H54 (cell line): ENCODE measurements at places on chromosomes 4 and X.
A peak's percentile ranks its signal among the peaks of the same experiment; 100 is the strongest.

DNA sequence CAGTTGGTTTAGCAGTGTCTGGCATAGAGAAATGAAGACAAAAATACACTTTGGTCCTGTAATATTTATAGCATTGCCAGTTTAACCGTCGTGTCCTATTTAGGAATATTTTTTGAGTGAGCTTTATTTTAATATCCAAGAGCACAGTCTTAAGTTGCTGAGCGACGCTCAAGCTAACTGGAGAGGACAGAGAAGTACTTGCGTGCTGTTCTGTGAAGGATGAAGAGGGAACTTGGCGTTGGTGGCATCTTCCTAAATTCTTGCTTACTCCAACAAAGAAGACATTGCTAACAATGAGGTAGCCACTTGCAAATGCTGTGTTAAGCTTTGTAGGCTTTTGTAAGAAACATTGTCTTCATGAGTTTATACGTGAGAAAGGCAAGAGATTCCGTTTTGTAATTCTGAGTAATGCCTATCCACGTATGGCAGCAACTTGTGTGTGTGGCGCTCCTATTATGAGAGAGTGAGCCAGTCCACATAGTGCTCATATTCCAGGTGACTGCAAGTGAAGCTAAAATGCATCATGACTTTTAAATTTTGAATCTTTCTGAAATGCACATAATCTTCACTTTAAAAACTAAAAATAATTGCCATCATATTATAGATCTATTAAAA lies 50.6 kb downstream of the SYNPO2 start:
- DNase-seq, result no peak

- no peak for DNase-seq
Observed at GRCh38 chr4:139555705-139556070, 331 bp downstream of the SETD7 start.

DNA sequence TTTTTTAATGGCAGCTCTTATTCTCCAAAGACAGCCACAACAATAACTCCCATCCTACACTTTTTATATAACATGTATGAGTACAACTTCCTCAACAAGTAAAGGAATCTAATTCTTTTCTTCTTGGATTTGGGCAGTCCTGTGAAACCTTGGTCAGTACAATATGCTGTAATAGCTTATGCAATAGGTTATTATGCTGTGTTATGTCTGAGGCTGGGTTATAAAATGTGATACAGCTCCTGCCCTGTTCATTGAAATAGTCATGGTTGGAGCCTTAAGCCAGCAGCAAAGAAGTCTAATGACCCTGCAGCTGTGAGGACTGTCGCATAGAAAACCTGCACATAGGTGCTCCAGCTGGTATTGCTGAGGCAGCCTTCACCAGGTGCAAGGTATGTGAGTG lies 215.8 kb upstream of the RASGEF1B start:
- DNase-seq, result no peak

DNA sequence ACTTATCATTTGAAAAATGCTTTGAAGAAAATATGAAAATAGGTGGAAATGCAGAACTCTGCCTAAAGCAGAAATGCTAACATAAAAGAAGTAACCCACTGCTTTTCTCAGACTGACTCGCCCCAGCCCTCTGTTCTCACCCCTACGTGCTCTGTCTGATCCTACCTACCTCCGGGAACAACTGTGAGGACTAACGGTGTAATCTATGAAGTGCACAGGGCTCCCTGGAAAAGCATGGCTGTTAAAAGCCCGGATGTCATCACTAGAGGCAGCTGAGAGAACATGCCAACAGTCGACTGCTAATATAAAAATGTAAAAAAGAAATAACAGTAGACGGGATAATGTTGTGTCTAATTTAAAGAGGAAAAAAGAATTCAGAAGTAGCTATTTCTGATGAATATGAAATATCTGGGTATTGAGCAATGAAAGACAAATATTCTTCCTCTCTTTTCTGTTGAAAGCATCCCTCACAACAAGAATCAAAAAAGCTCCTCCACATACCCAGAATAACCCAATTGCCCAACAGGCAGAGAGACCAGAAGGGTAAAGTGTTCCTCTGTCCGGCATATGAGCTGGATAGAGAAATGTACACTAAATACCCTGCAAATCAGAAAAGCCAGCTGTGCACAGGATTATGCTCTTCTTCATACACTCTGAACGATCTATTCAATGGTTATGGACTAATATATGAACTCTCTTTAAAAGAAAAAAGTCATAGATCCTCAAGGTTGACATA lies 130.7 kb downstream of the TSPAN5 start:
- no peak for DNase-seq

DNA sequence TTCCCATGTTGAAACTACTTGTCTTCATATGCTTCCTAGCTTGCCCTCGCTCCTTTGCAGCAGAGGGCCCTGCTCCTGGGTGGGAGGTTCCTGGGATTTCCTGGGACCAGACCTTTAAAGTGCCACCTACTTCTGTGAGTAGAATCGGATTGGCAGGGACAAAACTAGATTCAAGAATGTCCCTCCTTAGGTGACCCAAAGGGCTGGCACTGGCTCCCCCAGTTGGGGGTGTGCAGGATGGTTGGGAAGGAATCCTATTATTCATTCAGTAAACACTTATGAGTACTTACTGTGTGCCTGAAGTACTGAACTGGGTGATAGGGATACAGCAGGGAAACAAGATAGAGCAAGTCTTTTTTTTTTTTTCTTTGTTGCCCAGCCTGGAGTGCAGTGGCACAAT lies 2.6 kb upstream of the KANTR start:
- no peak for DNase-seq

DNA sequence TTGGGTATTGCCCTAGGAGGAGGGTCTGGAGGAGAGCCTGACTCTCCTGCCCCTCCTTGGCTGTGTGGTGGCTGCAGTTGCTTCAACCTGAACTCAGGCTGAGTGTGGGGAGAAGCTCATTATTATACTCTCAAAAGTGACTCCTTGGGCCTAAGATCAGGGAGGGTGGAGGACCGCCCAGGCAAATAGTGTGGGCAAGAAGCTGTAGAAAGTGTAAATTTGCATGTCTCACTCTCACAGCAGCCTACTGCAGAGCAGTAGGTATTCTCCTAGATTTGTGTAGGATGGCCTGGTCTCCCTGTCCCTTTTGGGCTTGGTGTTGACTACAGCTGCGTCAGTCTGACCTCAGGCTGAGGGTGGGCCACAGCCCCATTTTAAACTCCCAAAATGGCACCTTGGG lies 156.1 kb downstream of the ZNF330 start:
- no peak for DNase-seq

- DNase-seq, result no peak
Observed at GRCh38 chr4:17707671-17708070, 73.8 kb downstream of the FAM184B start.

DNA sequence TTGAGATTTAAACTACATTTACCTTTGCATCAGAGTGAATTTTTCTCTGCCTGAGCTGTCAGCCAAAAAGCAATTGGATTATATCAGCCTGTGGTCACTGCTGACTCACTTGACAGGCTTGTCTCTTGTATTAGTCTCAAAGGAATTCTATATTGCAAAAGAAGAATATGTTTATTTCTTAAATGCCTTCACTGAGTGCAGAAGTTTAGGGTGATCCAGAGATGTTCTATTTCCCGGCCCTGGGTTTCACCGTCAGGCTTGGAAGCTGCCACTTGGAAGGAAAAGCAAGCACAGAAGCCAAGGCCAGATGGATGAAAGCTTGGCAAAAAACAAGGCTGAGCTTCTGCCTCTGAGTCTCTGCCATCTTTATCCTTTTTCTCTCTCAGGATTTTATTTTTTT lies 80.9 kb downstream of the FAM114A1 start:
- DNase-seq, result peak; percentile 7

DNA sequence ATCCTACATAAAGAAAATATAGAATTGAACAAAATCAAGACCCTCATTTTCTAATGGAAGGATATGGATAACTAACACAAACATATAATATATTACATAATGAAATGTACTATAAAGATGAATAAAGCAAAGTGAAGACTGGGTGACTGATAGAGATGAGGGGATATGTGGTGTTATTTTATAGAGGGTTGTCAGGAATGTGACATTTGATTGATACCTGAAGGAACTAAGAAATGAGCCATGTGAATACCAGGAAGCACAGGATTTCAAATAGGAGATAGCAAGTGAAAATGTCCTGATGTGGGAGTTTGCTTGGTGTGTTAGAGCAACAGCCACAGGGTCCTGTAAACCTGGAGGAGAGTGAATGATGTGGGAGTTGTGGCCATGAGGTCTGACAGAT lies 40.1 kb upstream of the GNPDA2 start:
- no peak for DNase-seq

DNA sequence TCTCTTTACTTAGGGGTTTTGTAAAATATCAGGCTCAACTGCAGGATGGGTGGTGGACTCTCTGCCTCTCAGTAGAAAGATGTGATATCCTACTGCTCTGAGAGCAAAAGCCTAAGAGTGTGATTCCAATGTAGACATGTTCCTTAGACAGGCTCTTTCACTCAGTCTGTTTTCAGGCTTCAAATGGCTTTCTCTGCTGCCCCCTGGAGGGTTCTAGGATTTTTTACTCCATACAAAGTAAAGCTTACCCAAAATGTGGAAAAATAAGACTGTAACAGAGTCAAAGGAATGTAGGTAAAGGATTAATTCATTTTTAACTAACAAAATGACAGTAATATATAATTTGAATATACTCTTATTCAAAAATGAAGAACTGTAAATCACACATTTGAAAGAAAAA lies 32.1 kb downstream of the ZGRF1 start:
- peak; percentile 5 for DNase-seq

GRCh38 chr4:74540193-74540592 lies 95.3 kb downstream of the AREG start:
- DNase-seq, result no peak

DNA sequence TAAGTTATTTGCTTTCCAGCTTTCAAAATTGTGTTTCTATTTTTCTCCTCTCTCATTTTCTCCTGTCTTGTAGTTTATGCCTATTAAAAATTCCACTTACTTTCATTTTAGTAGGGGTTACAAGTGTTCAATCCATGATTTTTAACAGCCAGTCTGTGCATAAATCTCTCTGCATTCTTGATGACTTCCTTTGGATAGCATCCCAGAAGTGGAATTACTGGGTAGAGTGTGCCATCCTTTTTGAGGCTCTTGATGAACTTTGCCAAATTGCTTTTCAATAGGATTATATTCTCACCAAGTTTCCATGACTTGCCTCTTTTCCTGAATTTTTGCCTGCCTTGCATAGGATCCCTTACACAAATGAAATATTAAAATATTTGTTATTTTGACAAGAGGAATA lies 58.5 kb downstream of the DIPK2B start:
- no peak for DNase-seq

- DNase-seq, result no peak
Observed at GRCh38 chrX:15359701-15360100, 24.4 kb upstream of the PIGA start.

GRCh38 chrX:49760290-49760890 lies 64.6 kb upstream of the PAGE1 start:
- DNase-seq, result no peak

- DNase-seq, result no peak
Observed at GRCh38 chr4:90060039-90060438, 67.2 kb upstream of the CCSER1 start.

DNA sequence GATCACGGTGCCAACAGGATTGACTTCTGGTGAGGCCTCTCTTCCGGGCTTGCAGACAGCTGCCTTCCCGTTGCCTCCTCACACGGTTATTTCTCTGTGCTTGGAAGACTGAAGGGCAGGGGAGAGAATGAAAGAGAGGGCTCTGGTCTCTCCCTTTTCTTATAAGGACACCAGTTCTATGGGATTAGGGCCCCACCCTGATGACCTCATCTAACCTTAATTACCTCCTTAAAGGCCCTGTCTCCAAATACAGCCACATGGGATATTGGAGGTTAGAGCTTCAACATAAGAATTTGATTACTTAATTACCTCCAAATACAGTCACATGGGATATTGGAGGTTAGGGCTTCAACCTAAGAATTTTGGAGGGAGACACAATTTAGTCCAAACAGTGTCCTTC lies 46.5 kb downstream of the EVC start:
- no peak for DNase-seq

GRCh38 chrX:46837558-46838485 lies 979 bp downstream of the RP2 start:
- no peak for DNase-seq

GRCh38 chr4:37392521-37393255 lies 148.1 kb downstream of the NWD2 start:
- peak; percentile 2 for DNase-seq

DNA sequence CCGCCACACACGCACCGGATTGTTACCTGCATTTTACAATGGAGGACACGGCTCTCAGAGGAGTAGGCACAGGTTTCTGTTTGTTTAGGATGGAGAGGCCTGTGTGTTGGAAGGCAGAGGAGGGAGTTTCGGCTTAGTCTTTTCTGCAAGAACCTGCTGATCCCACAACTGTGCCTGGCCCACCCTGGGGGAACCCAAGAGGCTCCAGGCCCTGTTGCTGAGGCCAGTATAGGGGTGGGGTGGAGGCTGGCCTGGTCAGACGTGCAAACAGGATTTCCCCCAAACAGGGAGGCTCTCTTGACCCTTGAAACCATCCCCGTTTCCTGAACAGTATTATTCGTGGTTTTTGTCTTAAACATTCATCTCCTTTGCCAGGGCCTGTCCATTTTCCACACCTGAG lies 772 bp upstream of the SLC49A3 start:
- DNase-seq, result no peak

GRCh38 chr4:128358913-128359279 lies 71.3 kb upstream of the PGRMC2 start:
- DNase-seq, result no peak

- no peak for DNase-seq
Observed at GRCh38 chr4:154184238-154184637, 307.4 kb downstream of the DCHS2 start.

GRCh38 chrX:150517303-150517910 lies 51.0 kb upstream of the MTM1 start:
- DNase-seq, result no peak

GRCh38 chr4:169615467-169616106 lies 3.2 kb upstream of the NEK1 start:
- DNase-seq, result no peak

DNA sequence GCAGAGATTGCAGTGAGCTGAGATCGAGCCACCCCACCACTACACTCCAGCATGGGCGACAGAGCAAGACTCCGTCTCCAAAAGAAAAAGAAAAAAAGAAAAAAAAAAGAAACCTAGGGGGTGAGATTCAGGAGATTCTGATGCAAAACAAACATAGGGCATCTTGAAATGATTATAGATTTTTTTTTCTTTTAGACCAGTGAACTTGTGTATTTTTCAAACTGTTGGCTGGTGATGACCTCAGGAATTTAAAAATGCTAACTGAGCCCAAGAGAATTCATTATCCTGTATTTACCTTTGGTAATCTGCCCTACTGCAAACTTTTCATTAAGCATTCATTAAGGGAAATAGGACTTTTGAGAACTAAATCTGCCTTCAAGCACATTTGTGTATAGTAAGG lies 20.6 kb downstream of the ATP10D start:
- no peak for DNase-seq

GRCh38 chrX:47216393-47216925 lies 2.0 kb upstream of the CDK16 start:
- DNase-seq, result no peak

- no peak for DNase-seq
Observed at GRCh38 chr4:1061056-1061700, 49.8 kb downstream of the FGFRL1 start.

DNA sequence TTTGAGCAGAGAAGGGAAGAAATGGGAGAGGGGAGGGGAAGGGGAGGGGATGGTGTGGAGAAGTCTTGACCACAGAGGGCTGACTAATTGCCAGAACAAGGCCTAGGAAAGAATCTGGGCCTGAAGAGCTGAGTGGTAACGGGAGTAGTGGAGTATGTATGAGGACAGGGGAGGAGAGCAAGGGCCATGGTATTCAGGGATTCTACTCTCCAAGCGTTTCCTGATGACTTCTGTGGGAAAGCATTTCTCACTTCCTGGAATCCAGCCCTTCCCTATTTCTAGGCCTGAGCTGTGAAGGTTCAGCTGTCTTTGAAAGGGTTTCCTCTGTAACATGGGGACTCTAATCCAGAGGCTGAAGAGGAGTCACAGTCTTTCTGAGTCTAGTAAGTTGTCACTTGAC lies 19.7 kb upstream of the SOX3 start:
- no peak for DNase-seq
